ENCODE measurements at places on chromosomes 2 and 18.

DNA sequence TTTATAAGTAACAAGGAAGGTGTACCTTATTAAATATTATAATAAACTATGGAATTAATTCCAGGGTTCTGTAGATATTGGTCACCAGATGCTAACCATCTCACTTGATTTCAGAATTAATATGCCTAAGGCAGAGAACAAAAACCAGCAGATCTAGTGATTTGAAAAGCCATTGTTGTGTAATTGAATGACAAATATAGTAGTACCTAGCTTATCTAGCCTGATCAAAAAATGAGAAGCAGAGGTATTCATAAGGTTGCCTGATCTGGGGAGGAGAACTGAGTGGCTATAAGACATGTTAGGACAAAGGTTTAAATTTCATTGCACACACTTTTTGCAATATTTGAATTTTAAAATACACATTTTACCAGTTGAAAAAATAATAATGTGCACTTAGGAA lies 132.0 kb upstream of the UBE2E3 start:
- no peak for DNase-seq

DNA sequence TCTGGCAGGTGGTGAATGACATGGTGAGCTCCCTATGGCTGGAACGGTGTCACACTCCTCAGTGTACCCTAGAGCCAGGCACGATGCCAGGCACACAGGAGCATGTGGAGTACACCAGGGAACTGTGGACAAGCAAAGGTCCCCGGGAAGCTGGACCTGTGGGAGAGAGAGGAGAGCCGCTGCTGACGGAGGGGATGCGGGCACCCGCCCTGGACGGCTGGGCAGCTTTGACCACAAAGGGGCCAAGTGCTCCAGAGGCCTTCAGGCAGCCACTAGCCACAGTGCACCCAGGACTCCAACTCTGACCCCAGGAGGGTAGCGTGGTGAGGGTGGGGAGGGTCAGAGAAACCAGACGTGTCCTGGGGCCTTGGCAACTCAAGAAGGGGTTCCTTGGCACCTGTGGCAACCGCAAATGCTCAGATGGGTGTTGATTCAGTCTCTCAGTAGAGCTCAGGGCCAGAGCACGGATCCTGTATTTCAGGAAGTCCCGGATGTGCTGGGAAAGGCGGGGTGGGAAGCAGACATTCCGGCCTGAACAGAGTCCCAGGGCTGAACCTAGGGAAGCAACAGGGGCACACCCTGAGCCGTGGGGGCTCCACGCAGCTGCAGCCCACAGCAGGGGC lies 2.3 kb upstream of the MAB21L4 start:
- no peak for DNase-seq

- no peak for DNase-seq
Measured at GRCh38 chr2:146128216-146128615, 1608.3 kb upstream of the ZEB2 start.

- DNase-seq: no peak
Measured at GRCh38 chr2:195610717-195611116, 46.3 kb upstream of the SLC39A10 start.

DNA sequence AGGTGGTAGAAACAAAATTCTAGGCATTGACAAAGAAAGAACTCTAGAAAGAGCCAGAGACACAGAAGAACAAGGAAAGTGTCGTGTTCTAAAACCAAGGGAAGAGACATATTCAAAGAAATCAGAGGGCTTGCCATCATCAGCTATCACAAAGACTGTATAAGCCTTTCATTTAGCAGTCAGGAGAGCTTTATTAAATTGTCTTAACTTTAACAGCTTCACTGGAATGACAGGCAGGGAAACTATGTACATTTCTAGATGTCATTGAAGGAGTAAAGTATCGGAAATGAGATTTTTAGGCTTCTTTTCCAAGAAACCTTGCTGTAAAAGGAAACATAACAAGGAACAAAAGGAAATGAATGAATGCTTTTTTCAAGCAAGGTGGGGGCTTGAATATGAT lies 15.8 kb downstream of the KYNU start:
- DNase-seq: no peak

GRCh38 chr2:235591921-235592320 lies 98.1 kb downstream of the AGAP1 start:
- no peak for DNase-seq

GRCh38 chr2:219344751-219345430 lies 12.3 kb upstream of the RESP18 start:
- DNase-seq: no peak

DNA sequence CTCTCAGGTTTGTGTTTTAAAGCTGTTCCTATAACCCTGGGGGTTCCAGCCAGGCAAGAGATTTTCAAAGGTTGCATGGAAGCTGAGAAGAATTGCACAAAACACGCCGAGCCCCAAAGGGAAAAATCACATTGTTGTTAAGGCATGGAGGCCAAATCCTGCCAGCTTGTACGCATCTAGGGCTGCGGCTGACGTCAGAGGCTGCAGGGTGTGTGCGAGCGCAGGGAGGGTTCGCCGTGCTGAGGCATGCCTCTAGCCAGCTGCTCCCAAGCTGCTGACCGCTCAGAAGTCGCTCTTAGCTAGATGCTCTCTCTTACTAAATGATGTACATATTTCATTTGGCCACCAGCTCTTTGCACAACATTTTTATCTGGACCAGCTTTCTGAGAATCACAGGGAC lies 191.8 kb downstream of the LPIN1 start:
- DNase-seq: no peak

GRCh38 chr18:48003426-48004349 lies 73.2 kb upstream of the SMAD2 start:
- DNase-seq: no peak

DNA sequence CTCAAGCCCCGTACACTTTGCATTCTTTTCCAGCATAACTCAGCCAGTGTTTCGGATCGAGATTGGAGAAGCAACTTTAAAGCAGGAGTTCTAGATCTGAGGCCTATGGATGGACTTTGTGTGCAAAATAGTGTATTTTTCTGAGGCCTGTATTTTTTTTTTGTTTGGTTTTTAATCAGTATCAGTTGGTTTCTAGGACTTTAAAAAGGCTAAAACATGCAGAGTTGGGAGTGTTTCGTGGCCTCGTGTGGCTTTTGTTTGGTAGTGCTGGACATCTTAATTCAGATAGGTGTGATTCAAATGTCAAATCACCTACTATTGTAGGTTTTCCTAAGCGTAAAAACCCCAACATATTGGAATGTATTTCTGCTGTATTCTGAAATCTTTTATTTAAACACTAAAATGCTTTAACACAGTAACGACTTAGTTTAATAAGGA lies 282 bp upstream of the PUS10 start:
- no peak for DNase-seq

DNA sequence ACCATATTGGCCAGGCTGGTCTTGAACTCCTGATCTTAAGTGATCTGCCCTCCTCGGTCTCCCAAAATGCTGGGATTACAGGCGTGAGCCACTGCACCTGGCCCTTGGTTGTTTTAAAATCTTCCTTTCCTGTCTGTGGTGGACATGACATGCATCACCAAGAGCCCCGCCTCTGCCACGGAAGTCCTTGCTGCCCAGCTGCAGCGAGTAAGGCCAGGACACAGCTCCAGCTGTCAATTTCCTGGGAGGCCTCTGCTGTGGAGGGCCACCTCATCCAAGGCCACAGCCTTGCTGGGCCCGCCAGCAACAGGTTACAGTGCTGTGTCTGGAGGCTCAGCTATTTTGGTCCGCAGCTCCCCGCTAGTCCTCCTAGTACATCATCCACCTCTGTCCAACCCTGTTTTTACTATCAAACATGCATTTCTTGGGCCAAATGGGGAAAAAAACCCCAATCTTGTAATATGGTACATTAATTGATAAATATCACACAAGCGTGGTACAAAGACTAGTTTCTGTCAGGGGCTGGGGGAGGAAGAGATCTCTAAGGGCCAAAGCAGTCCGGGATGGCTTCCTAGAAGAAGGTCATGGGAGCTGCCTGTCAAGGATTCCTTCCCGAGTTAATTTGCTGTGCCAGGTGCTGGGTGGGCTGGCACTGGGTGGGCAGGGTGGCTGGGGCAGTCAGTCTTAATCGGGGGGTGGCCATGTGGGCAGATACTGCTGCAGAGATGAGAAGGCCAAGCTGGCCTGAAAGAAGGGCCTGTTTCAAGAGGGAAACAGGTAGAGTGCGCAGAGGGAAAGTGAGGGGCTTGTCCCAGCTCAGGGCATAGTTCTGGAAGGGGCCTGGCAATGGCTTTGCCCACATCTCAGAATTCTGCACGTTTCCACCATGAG lies 100.5 kb downstream of the INHBB start:
- DNase-seq: no peak

- DNase-seq: no peak
Measured at GRCh38 chr2:205965707-205966106, 120.3 kb downstream of the INO80D start.

DNA sequence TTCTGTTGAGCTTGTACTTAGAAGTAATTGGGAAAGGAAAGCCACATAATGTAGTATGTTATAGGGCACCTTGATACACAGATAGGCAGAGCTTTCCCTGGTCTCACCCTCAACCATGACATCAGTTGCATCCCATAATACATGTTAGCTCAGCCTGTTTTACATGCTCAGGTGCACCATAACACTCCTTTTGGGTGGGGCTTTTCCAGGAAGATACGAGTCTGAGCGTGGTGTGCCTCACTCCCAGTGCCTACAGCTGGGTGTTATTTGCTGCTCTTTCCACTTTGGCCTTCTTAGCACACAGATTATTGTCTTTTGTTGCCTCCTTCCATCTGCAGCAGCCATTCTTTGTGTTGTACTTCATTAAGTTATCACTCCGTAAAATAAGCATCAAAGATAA lies 11.9 kb downstream of the TTC39C start:
- DNase-seq: no peak

GRCh38 chr2:2018713-2019410 lies 274.5 kb upstream of the PXDN start:
- DNase-seq: no peak

- DNase-seq: no peak
Measured at GRCh38 chr2:215754546-215754945, 258.8 kb downstream of the MREG start.

GRCh38 chr2:120369250-120369649 lies 23.3 kb downstream of the INHBB start:
- no peak for DNase-seq

- no peak for DNase-seq
Measured at GRCh38 chr2:119473621-119474370, 42.1 kb downstream of the TMEM37 start.

DNA sequence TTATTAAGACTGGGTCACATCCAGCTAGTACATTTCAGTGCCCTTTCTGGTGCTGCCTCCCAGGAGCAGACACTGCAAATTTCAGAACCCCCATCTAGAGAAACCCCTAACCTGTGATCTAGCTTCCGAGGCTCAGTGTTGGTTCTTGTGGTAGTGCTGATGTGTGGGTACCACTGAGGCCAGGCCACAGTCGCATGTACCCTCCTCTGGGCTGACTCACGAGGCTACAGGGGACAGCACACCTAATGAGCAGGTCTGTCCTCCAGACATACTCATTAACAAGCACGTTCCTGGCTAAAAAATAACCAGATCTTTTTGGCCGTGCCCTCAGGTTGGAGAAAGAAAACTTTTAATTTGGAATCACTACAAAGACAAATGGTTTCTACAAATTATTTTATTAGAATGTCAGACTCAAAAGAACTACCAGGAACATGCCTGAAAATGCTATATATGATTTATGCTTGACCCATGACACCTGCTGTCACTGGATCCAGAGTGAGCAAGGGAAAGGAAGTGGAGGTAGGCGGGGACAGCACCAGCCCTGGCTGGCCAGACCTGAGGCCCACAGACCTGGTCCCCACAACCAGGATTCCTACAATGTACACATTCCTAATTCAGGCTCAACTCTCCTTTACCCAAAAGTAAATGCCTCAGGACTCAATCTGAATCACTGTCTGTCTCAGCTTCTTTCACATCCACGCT lies 8.5 kb downstream of the CIAO1 start:
- no peak for DNase-seq
